Right forelimb (tissue), 1 donor: ENCODE measurements at places on chromosomes 3 and 15.

- DNase-seq: peak; percentile 58
Observed at GRCh38 chr3:54988838-54989630, 61.2 kb upstream of the LRTM1 start.

GRCh38 chr3:118782755-118783202 lies 251.9 kb downstream of the IGSF11 start:
- DNase-seq: no peak

DNA sequence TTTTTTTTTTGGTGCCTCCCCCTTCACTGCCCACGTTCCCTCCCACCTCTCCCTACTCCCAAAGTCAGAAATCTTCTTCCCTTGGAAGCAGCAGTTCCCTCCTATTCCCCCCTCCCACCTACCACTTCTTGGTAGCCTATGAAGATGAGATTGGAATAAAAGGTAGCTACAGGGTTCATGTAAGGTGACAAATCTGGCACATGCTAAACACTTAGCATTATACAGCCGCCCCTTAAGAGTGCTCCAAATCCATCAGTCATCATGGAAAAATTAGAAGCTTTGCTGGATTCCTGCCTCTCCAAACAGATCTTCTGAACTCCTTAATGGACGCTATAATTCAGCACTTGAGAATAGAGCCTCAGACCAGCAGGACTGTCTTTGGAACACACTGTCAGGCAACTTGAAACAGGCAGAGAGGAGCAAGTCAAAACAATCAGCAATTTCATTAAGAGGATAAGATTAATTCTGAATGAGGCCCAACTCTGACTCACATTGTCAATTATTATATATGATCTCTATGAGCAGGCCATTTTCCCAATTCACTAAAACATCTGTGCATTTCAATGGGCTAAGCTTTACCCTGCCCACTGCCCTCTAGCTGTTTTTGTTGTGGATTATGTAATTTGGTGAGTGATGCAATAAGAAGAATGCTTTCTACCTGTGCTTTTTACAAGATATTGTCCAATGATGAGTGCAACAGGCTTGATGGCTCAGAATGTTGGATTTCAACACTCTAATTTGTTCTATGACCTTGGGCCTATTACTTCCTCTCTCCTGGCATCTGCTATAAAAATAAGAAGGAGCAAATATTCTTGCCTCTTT lies 34.6 kb upstream of the SPRED1 start:
- peak; percentile 49 for DNase-seq

- peak; percentile 62 for DNase-seq
Observed at GRCh38 chr3:43153216-43154083, 47.6 kb upstream of the POMGNT2 start.

DNA sequence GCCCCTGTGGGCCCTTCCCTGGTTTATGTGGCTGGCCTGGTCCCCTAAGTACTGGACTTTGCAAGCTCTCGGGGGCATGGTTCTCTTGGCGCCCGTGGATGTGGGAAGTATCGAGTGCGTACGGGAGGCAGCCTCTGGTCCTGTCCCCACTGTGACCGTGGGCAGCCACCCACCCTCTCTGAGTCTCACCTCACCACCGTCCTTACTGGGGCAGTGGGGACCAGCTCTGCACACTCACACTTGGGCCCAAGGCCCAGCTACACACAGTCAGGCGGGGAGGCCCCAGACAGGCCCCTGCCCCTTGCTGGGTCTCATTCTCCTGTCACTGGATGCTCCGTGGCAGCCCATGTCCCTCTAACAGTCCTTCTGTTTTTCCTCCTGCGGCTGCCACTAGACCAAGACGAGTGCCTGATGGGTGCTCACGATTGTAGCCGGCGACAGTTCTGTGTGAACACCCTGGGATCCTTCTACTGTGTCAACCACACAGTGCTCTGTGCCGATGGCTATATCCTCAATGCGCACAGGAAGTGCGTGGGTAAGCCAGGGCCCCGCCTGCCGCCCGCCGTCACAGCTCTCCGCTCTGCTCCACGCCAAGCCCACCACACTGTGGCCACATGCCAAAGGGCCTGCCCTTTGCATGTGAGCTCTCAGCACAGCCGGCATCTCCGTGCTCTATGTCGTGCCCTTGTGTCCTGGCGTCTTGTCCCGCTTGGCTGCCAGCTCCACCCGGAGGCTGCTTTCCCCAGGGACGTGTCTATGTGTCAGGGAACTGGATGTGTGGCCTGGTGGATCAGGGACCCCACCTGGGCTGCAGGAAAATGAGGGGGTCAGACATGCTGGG lies 72.7 kb downstream of the FBLN2 start:
- DNase-seq: no peak
